ENCODE measurements at places on chromosomes 1 and 21. TPM values are rescaled to one million over a fixed set of nuclear protein-coding genes. Genes with fewer than 3 reads are reported as not detected.

DNA sequence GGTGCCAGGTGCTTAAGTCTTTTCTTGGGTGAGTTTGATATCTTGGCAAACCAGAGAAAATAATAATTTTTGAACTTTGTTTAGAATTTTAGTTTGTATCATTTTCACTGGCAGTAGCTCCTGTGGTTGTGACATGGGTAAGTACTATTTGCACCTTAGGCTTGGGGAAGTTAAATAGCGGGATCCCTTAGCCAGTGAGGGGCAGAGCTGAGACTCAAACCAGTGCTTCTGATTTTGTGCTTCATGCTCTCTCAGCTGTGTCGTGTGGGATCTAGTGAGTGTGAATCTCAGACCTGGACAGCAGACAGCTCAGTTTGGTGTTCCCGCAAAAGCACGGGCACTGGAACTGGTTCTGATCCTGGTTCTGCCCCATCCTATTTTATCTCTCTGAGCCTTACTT is 9.6 kb downstream of the PRCC start:
- DNase-seq, result no peak

DNA sequence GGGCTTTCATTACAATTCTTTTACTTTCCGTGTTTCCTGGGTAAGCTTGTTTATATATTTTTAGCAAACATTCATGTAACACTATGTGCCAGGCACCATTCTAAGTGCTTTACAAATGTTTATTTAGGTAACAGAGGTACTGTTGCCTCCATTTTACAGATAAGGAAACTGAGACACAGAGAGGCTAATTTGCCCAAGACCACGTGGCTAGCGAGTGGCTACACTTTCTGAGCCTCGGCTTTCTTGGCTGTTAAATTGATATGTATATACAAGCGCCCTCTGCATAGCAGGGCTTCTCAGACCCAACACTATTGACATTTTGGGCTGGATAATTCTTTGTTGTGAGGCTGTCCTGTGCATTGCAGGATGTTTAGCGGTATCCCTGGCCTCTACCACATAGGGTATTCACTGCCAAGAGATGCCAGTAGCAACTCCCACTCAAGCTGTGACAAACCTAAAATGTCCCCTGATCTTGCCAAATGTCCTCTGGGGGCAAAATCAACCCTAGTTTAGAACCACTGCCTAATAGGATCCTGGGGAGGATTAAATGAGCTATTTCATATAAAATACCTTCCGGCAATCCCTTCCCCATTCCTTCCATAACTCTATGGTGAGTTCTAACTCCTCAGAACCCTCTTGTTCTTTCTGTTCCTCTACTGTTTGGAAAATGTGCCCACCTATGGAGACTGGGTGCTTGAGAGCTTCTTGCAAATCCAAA is 17.2 kb upstream of the ID3 start:
- no peak for DNase-seq

DNA sequence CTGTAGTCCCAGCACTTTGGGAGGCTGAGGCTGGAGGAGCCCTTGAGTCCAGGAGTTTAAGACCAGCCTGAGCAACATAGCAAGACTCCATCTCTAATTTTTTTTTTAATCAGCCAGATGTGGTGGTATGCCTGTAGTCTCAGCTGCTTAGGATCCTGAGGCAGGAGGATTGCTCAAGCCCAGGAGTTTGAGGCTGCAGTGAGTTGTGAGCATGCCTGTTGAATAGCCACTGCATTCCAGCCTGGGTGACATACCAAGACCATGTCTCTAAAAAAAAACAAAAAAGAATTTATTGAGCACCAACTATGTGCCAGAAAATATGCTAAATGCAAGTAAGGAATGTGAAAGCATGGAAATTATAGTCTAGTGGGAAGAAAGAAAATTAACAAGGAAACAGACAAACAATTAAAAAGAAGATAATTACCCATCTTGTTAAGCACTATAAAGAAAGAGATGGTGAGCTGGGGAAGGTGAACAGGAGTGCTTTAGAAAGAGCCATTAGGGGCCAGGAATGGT is 104.0 kb upstream of the ZNF678 start:
- no peak for DNase-seq

GRCh38 chr21:46662765-46663500 is 27.5 kb downstream of the PRMT2 start:
- no peak for DNase-seq

GRCh38 chr1:90826834-90827233 is 109.7 kb upstream of the BARHL2 start:
- DNase-seq, result no peak

- DNase-seq, result no peak
These were observed 37.3 kb upstream of the HMGN1 start for GRCh38 chr21:39386194-39386593.

LCE3D gene
- not detected for total RNA-seq

- DNase-seq, result no peak
These were observed 83.0 kb upstream of the GJB5 start for GRCh38 chr1:34671887-34672286.

- no peak for DNase-seq
These were observed 96.6 kb upstream of the KIAA1614 start for GRCh38 chr1:180816132-180816531.

- DNase-seq, result no peak
These were observed 748.2 kb upstream of the ADAMTS5 start for GRCh38 chr21:27715131-27715530.

- DNase-seq, result no peak
These were observed 21.5 kb downstream of the GJA5 start for GRCh38 chr1:147738739-147739476.

KRTAP12-2 gene
- not detected for total RNA-seq

DNA sequence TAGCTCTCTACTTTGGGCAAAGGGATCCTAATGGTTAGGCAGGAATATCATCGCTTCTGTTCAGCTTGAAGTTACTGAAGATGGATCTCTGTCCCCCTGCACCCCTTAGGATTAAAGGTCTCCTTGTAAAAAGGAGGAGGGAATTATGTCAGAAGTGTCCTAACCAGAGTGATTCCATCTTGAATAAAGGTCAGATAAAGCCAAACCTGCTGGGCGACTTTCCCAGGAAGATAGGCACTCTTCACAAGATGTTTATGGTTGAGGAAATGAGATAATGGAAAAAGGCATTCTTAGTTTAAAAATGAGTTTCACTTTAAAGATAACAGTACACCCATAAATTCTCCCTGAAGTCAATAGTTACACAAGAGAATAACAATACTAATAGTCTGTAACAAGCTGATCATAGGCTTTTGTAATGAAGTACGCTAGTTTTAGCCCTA is 1.7 kb upstream of the NENF start:
- DNase-seq, result peak; percentile 83

NTNG1 gene
- not detected for total RNA-seq

TRIM46 gene
- total RNA-seq, result 9.6 TPM

ZSWIM5 gene
- total RNA-seq, result 1.6 TPM
